ENCODE measurements at places on chromosomes 11 and 22. TPM values are rescaled to one million over a fixed set of nuclear protein-coding genes. Genes with fewer than 3 reads are reported as not detected.

FGF19 gene
- not detected for total RNA-seq

OR8D4 gene
- not detected for total RNA-seq

FIBIN gene
- under 0.01 TPM for total RNA-seq

ZNF74 gene
- total RNA-seq: 16.1 TPM

FAM180B gene
- under 0.01 TPM for total RNA-seq

MCHR1 gene
- 0.33 TPM for total RNA-seq

SLC22A8 gene
- total RNA-seq: not detected

TP53AIP1 gene
- 0.39 TPM for total RNA-seq

PDGFD gene
- 3.5 TPM for total RNA-seq

MPEG1 gene
- total RNA-seq: not detected

SPTBN2 gene
- total RNA-seq: 29.9 TPM

KRTAP5-2 gene
- total RNA-seq: not detected

PIK3IP1 gene
- total RNA-seq: 22.0 TPM

SERPING1 gene
- 0.65 TPM for total RNA-seq

FHIP1B gene
- 25.4 TPM for total RNA-seq

DMC1 gene
- total RNA-seq: 5.0 TPM

ZC3H12C gene
- total RNA-seq: 33.0 TPM

IGSF22 gene
- total RNA-seq: 0.22 TPM

PGA5 gene
- total RNA-seq: not detected

MAJIN gene
- total RNA-seq: not detected

MUC5AC gene
- total RNA-seq: under 0.01 TPM

SLC25A18 gene
- not detected for total RNA-seq

CRYBB2 gene
- total RNA-seq: 0.22 TPM

RHOG gene
- 24.7 TPM for total RNA-seq

E2F8 gene
- total RNA-seq: 0.65 TPM

LRRN4CL gene
- 0.87 TPM for total RNA-seq

KCNJ5 gene
- 0.54 TPM for total RNA-seq

SOX10 gene
- total RNA-seq: not detected

KCNJ11 gene
- under 0.01 TPM for total RNA-seq

CADM1 gene
- 64.0 TPM for total RNA-seq

SEC14L2 gene
- total RNA-seq: 36.1 TPM

All from placental epithelial cell (primary cell).